Effector memory CD4-positive, alpha-beta T cell (primary cell): ENCODE measurements at places on chromosomes 4 and X.

DNA sequence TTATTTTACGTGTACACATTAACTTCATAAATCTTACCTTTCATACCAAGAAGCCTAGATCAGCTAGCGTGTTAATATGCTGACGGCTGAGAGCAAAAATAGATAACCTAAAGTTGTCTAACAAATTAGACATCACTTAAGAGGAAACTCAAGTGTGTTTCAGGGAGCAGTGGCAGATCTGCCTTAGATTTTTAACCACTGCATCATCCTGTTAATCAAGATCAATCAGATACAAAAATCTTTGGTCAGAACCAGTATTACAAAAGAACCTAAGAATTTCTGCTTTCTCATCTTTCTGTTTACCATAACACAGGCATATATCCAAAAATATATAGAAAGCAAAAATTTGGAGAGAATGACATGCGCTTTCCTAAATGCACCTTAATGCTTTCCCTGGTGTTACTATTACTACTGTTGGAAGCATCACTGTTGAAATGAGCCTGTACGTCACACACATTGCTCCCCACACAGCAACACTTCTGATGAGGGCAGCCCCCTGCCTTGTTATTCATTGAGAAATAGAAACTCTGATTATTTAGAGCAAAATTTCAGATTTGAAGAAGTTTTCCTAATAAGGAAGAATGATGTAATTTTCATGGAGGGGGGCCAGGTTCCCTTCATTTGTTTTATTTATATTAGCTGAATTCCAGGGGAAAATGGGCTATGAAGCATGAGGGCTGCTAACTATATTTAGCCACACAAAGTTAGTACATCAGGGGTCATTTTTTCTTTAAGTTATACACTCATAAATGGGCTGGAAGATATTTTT, 152.3 kb downstream of the CBR4 start:
- no peak for DNase-seq

DNA sequence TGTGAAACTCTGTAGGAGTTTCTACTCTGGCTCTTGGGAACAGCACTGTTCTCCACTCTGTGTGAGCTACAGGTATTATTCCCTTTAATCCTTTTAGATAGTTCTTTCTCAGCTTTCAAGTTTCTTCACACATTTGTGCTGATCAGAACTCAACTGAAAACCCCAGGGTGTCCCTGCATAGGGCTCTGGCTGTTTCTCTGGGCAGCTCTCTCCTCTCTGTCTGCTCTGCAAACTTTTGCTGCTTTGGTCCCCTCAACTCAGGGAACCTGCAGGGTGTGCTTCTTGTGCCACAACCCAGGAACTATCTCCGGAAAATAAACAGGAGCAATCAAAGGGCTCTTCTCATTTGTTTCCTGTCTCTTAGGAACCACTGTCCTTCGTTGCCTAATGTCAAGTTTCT, 196.6 kb upstream of the GABRA2 start:
- no peak for DNase-seq

DNA sequence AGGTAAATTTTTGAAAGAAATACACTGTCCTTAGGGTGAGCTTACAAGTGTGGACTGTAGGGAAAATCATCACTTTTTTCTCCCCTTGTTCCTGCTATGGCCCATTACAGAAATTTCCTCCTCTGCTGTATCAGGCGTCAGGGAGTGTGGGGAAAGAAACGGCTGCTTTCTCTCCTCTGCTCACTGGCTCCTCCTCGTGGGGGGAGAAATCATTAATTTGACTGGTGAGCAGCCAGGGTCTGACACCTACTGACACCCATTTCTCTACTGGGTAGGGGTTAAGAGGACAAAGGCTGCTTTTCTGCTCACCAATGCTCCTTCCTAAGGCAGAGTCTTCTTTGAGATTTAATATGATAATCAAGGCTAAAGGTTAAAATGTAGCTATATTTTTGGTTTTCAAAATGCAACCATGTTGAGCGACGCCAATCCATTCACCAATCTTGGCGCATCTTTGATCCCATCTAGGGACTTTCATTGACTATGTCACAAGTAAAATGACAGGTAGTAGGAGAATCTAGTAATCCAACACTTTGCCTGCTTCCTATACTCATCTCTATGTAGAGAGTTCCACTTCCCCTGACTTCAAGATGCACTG, 25.1 kb downstream of the SETD7 start:
- DNase-seq = peak; percentile 20

DNA sequence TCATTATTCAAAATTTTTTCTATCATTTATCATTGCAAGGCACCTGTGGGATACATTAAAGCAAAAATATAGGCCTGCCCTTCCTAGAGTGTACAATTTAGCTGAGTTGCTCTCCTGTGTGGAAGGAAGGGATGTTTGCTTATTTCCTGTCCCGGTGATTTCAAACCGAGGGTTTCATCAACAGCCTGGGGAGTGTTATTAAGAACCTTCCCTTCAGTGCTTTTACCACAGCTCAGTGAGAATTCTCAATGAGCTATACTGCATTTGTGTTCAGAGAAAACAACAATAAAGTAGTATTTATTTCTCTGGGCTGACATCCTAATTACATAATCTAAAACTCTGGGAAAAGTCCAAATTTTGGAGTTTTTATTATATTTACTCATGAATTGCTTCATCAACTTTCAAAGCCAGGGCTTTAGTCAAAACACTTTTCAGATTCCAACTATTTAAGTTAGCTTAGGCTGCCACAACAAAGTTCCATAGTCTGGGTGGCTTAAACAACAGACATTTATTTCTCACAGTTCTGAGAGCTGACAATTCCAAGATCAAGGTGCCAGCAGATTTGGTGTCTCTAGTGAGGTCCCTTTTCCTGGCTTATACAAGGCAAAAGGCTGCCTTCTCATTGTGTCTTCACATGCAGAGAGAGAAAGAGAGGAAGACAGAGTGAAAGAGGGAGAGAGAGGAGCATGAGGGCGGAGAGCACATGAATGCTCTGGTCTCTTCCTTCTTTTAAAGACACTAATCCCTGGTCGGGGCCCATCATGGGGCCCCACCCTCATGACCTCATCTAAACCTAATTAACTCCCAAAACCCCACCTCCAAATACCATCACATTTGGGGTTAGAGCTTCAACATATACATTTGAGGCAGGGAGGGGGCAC, 62.6 kb downstream of the MMRN1 start:
- no peak for DNase-seq

- DNase-seq = no peak
Observed at GRCh38 chr4:180541678-180542077, 1701.5 kb upstream of the TENM3 start.

DNA sequence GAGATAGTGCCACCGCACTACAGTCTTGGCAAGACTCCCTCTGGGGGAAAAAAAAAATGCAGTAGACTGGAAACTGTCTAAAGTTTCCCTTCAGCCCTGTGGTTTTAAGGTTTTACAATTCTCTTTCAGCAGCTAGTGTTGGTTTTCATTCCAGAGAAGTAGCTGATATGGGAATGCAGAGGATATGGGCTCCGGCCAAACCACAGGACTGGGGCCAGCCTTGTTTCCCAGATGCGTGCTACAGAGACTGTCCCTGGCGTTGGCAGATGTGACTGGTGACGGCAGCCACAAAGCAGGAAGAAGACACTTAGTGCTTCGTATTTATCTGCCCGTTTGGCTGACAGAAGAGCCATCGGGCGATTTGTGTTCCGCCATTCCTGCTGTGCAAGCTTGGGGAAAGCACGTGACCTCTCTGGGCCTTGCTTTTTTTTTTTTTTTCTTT, 43.2 kb downstream of the ZBTB49 start:
- no peak for DNase-seq

DNA sequence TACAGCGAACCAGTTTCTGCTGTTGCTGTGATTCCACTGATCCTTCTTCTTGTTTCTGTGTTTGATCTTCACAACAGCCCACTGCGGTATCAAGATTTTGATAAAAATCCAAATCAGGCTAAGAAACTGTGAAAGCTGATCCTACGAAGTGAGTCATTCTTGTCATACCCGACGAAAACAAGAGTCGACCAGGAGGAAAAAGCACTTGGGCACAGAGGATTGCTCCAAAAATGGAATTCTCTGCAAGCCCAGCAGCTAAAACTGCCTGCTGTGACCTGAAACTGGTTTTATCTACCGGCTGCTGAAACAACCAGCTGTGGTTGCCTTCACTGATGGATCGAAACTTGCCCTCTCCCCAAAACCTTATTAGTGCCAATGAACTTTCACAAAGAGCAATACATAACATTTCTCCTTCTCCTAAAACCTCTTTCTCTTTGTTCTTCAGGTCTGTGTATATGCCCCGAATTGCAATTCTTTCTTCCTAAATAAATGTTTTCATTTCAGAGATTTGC, 607.0 kb upstream of the PRKX start:
- DNase-seq = no peak
